Erythroblast (primary cell): ENCODE measurements at places on chromosomes 1 and 21.

- peak; percentile 12 for DNase-seq
These were observed 6.9 kb downstream of the TNFRSF1B start for GRCh38 chr1:12173631-12174121.

GRCh38 chr1:208054911-208055379, 144.0 kb upstream of the CD34 start:
- no peak for DNase-seq

GRCh38 chr1:93080179-93080823, 1.2 kb downstream of the MTF2 start:
- peak; percentile 78 for DNase-seq

- no peak for DNase-seq
These were observed 48.1 kb upstream of the GOLT1A start for GRCh38 chr1:204261746-204262505.

- DNase-seq, result no peak
These were observed 18.2 kb upstream of the PDC start for GRCh38 chr1:186479162-186479561.
